ENCODE measurements at places on chromosomes 11 and 22. TPM values are rescaled to one million over a fixed set of nuclear protein-coding genes. Genes with fewer than 3 reads are reported as not detected.

DNA sequence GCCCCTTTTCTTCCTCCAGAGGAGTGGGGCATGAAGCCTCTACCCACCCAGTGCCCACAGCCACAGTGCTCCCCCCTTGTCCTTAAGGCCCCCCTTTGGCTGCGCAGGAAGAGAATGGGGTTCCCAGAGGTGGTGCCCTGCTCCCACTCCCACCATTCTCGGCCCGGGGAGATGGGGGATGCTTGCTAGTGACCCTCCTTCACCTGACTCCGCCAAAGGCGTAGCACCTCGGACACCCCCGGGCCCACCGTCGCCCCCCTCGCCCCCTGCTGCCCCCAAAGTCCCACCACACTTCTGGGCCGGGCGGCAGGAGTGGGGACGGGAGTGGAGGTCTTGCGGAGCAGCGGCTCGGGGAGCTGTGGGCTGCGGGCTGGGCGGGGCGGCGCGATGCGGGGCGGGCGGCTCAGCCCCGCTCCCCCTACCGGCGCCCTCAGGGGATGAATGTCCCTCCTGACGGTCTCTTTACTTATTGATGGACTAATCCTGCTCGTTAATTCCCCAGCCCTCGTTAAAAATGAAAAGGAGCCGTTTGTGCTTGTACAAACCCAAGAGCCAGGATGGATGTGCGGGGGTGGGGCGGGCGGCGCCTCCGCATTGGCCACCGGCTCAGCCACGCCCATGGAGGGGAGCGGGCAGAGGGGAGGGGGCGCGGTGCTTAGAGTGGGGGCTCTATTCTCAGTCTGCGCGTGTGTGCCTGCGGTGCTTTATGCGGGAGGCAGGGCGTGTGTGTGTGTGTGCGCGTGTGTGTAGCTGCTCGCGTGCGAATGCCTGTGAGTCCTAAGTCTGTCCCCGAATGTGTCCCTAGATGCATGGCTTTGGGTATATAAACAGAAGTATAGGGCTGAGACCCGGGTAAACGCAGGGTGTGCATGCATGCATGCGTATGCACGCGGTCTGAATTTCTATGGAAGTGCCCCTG is 25.6 kb downstream of the SYT7 start:
- DNase-seq = no peak

GRCh38 chr11:106745941-106746340 is 272.3 kb downstream of the GUCY1A2 start:
- no peak for DNase-seq

- DNase-seq = no peak
Observed at GRCh38 chr11:128189823-128190222, 397.5 kb downstream of the ETS1 start.

DNA sequence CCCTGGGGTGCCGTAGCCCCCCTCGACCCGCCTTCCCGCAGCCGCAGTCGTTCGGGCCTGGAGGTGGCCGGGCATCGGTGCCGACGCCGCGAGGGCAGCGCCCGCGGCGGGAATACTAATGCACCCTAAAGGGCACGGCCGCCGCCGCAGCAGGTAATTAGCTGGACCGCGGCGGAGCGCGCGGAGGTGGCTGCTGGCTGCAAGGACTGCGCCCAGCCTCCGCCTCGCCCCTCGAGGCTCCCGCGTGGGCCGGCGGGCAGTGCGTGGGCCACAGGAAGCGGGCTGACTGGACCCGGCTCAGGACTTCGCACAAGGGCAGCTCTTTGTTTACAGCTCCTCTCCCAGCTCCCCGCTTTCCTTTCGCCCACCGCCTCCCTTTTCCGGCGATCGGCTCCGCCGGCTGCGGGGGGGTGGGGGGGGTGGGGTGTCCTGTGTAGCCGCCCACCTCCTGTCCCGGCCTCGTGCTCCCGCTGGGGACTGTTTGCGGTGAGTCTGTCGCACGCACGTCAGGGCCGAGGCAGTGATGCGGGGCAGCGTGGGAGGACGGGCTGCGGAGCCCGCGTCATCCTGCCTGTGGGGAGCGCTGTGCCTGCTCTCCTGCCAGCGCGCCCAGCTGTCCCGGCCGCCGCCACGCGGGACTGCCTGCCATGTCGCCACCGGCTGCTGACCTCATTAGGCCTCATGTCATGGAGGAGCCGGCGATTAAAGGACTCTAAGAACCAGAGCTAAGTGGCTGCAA is 53.2 kb downstream of the GRIK4 start:
- peak; percentile 50 for DNase-seq

- DNase-seq = no peak
Observed at GRCh38 chr11:113384551-113384950, 3.0 kb upstream of the ANKK1 start.

- no peak for DNase-seq
Observed at GRCh38 chr11:1756791-1757771, 6.6 kb downstream of the CTSD start.

DNA sequence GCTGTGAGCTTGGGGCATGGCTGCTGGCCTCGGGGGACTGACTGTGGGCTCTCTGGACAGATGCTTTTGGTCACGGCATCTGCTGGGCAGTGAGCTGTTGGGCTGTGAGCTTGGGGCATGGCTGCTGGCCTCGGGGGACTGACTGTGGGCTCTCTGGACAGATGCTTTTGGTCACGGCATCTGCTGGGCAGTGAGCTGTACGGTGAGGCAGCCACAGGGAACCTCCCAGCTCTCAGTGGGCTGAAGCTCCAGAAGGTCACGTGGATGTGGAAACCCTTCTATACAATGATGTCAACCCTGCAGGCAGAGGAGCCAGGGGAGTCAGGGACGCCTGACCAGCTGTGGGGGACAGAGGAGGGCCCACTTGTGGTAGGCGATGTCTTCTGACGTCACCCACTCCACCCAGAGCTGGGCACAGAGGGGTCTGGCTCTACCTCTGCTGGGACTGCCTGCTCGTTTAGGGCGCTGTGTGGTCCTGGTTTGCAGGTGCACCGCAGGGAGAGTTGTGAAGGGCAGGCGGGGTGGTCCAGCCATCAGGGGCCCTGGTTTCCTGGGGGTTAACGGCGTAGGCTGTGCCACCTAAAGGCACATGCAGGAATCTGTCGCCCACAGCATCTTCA is 1331.3 kb downstream of the BRD1 start:
- no peak for DNase-seq

DNA sequence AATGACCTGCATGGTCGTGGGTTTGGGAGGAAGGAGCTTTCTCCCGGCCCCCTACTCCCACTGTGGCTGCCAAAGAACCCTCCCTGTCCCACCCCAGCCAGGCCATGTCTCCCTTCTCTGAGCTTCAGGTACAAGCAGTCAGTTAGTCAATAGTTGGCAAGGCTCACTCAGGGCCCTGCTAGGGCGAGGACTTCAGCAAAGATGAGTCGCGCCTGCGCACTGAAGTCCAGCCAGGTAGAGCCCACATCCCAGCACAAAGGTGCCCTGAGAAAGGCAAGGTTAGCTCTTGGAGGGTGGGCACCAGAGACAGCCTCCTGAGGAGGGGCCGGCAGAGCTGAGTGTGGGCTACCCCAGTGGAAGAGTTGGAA is 11.1 kb downstream of the C11orf86 start:
- DNase-seq = no peak

- DNase-seq = peak; percentile 73
Observed at GRCh38 chr22:39462443-39463221, 5.8 kb downstream of the MGAT3 start.

- DNase-seq = no peak
Observed at GRCh38 chr11:102792604-102793003, 5.4 kb downstream of the MMP1 start.

GRCh38 chr22:36991206-36991605 is 28.0 kb downstream of the TST start:
- no peak for DNase-seq

- no peak for DNase-seq
Observed at GRCh38 chr11:19276859-19277808, 36.4 kb upstream of the E2F8 start.

DNA sequence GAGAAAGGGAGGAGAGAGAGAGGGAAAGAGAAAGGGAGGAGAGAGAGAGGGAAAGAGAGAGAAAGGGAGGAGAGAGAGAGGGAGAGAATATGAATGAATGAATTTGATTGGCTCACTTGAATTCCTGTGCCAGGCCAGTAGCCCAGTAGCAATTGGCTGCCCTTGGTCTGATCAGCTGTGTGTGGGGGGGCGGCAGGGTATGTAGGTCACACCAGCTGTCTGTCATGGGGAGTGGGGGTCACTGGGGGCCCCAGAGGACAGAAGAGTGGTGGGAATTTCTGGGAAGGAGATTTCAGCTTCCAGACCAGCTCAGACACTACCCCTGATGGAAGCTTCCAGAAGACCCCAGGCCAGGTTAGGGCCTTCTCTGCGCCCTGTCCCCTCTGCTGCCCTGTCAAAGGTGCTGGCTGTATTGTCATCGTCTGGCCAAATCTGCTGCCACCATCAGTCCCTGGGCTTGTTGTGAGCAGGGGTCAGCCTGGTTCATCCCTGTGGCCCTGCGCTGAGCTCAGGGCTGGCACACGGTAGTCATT is 21.1 kb downstream of the MPPED1 start:
- no peak for DNase-seq

GRCh38 chr11:68140496-68141245 is 19.5 kb upstream of the CHKA start:
- no peak for DNase-seq

- DNase-seq = no peak
Observed at GRCh38 chr11:118645066-118645715, 34.3 kb downstream of the TREH start.

DNA sequence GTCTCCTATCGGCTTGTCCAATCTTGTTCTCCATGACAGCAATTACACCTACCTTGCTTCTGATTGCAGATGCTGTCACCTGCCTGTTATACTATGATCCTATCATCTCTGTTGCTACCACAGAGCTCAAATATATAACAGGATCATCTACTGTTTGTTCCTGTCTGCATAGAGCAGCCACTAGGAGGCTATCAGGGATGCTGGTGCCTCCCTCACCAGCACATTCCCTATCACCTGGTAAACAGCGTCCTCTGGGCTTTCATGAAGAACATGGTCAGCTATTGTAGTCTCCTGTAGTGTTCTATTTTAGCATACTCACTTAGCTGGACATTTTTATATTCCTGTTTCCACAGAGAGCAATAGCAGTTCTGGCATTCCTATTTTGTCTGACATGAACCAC is 87.8 kb upstream of the FAT3 start:
- DNase-seq = no peak

GRCh38 chr22:49305214-49305965 is 522.3 kb downstream of the BRD1 start:
- DNase-seq = peak; percentile 73

DNA sequence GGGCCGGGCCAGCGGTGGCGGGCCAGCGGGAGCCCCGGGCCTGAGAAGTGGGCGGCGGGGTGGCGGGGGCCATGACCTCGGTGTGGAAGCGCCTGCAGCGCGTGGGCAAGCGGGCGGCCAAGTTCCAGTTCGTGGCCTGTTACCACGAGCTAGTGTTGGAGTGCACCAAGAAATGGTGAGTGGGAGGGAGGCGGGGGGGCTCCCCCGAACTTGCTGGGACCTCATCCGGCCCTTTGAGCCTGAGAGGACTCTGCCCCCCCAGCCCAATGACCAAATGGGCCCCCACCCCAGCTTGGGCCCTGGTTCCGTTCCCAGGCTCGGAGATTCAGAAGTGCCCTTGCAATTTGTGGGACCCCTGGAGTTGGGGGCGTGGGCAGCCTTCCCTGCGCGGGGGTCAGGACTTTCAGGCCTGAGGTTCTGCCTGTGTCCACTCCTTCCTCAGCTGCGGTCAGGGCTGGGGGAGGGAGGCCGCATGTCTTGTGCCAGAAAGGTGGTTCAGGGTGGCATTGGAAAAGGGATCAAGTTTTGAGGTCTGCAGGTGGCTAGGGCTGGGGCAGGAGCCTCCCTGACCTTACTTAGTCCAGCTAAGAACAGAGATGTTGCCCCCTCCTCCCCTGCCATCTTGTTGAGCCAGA is 496 bp downstream of the EHBP1L1 start:
- DNase-seq = peak; percentile 44

DNA sequence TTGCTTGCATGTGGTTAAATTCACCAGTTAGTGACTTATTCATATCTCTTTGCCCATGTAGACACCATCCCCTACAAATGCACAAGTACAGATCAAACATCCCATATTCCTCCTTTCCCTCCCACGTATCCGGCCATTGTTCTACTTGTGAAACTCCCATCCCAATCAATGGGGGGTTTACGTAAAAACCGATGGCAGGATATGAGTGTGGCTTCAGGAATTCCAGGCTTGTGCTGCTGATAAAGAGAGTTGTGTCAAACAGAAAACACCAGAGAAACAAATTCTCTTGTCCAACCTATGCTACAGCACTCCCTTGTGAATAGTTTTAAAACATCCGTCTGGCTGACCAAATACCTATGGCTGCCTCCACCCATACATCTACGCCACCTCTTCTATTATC is 15.5 kb downstream of the FLI1 start:
- no peak for DNase-seq

DNA sequence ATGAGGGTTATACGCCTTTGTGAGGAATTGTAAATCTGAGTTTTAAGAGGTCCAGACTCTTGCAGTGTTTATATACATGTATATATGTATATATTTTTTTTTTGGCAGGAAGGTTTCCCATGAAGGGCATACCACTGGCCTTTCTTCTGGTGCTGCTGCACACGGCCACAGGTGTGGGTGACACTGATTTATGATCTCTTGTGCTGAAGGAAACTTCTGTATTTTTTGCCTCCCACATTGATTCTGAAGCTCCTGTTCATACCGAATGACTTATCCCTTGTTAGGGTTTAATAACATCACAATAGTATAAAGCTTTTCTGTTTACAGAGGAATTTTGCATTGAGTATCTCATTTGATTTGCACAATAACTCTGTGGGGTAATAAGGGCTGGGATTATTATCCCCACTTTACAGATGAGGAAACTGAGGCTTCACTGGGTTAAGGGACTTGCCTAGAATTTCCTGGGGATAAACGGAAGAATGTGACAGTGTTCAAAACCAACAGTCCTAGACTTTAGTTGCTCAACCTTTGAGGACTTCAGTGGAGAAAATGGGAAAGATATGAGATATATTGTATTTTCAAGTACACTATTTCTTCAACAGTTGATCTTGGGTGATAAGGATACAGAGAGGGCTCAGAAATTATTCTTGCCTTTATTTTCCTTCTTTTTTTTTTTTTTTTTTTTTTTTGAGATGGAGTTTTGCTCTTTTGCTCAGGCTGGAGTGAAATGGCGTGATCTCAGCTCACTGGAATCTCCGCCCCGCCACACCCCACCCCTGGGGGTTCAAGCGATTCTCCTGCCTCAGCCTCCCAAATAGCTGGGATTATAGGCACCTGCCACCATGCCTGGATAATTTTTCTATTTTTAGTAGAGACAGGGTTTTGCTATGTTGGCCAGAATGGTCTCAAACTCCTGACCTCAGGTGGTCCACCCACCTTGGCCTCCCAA is 70.1 kb downstream of the MICAL2 start:
- DNase-seq = no peak

- no peak for DNase-seq
Observed at GRCh38 chr11:86247608-86248007, 3.1 kb downstream of the EED start.

Gene OVCH2
- not detected for total RNA-seq

Gene BDNF
- 2.4 TPM for total RNA-seq

Gene SERPIND1
- not detected for total RNA-seq

Gene LMO2
- total RNA-seq = 11.1 TPM

Gene SEPTIN3
- total RNA-seq = not detected

Gene SLC17A6
- total RNA-seq = not detected

Gene RAB3IL1
- 6.8 TPM for total RNA-seq

Gene MS4A4A
- total RNA-seq = 9.3 TPM

Gene MS4A6E
- total RNA-seq = not detected

Gene IFITM10
- 1.5 TPM for total RNA-seq

Gene KCNC1
- not detected for total RNA-seq

Gene VSIG2
- total RNA-seq = 0.73 TPM

Gene FANCF
- 5.2 TPM for total RNA-seq
